Retinal pigment epithelial cell (primary cell): ENCODE measurements at places on chromosomes 2 and 18.

DNA sequence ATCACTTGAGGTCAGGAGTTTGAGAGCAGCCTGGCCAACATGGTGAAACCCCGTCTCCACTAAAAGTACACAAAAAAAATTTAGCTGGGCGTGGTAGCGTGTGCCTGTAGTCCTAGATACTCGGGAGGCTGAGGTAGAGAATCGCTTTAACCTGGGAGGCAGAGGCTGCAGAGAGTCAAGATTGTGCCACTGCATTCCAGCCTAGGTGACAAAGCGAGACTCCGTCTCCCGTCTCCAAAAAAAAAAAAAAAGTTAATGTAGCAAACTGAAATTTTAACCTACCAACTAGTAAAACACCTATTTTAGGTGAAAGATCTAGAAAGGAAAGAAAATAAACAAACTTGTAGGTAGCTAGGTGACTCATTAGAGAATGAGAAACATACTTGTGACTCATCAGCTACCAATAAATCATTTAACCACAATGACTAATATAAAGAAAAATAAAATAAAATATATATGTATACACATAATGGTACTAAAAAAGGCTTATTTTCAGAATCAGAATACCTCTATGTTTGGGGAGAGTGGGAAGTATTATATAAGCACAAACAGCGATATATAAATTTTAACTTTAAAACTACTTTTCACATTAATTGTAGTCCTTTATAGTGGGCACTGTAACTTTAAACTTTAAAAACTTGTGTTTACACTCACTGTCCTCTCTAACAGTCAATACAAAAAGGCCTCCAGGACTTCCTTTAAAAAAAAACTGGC is 36.6 kb downstream of the DARS1 start:
- no peak for DNase-seq

DNA sequence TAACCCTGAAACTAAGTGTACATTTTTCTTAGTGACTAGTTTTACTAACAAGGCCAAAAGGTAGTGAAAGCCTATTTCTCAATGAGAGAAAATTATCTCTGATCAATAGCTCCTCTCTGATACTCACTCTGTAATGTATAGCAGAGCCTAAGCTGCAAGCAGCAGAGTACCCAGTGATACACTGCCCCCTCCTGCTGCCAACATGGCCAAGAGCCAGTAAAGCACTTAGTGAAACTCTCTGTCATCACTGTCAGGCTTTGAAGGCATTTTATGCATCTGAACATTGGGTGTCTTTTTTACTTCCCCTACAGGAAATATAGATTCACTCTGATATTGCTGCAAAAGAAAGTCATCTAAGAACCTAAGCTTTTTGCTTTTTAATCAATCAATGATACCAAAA is 784.1 kb upstream of the CDH7 start:
- no peak for DNase-seq

GRCh38 chr2:147173189-147173581 is 671.6 kb upstream of the ACVR2A start:
- DNase-seq: no peak

GRCh38 chr2:72893594-72894319 is 6.5 kb downstream of the SPR start:
- no peak for DNase-seq

DNA sequence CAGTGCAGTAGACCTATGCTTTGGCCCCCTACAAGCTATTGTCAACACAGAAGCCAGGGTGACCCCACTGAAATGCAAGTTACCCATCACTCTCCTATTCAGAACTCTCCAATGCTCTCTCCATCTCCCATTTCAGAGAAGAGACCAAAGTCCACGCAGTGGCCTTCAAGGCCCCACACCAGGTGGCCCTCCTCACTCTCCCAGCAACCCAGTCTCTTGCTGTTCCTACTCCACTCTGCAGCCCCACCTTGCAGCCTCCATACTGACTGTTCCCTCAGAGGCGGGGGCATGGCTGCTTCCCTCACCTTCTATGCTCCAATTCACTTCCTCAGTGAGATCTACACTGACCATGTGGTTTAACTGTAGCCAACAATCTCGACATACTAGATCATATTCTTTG is 313.3 kb downstream of the CELF4 start:
- DNase-seq: no peak

DNA sequence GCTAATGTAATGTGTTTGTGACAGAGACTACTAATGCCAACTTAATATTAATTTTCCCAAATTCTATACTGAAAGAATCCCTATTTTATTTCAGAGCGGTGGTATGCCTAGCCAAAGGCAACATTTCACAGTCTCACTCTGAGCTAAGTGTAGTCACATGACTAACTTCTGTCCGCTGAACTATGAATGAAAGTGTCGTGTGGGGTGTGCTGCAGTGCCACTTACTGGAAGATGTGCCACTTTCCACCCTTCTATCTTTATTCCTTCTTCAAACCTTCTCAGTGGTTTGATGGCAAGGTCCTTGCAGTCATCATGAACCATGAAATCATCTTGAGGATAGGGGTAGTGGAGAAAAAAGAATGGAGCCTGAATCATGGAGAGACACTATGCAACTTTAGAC is 47.3 kb upstream of the C1D start:
- DNase-seq: no peak

GRCh38 chr2:66109419-66109818 is 325.5 kb upstream of the MEIS1 start:
- no peak for DNase-seq

GRCh38 chr18:29753379-29753778 is 1289.2 kb downstream of the DSC3 start:
- DNase-seq: no peak

DNA sequence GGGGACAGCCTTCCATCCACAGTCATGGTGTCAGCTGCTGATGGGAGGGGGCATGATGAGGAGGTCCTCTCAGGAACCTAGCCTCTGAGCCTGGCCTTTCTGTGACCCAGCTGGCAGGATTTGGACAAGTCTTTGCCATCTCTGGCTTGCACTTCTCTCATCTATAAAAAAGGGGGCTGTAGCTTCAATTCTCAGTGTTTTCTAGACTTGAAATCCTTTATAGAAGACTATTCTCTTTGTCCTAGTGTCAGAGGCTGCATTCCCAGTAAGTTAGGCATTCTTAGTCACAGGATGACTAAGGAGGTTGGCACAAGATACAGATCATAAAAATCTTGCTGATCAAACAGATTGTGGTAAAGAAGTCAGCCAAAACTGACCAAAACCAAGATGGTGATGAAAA is 958.5 kb downstream of the CNTNAP5 start:
- DNase-seq: no peak

DNA sequence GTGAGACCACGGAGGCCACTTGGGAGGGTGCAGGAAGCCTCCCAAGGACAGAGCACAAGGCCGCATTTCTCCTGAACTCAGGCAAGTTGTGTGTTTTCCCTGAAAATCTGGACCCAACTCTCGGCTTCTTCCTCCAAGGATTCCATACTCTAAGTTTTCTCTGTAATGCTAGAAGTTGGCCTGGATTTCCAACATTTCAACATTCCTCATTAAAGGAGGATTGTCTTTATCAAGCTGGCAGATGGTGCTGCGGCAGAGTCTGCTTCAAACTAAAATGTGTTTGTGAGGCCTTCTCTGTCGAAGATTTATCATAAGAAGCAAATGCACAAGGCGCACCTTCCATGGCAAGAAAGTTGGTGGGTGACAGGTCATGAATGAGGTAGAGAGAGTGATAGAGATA is 94.4 kb upstream of the SATB2 start:
- DNase-seq: no peak

DNA sequence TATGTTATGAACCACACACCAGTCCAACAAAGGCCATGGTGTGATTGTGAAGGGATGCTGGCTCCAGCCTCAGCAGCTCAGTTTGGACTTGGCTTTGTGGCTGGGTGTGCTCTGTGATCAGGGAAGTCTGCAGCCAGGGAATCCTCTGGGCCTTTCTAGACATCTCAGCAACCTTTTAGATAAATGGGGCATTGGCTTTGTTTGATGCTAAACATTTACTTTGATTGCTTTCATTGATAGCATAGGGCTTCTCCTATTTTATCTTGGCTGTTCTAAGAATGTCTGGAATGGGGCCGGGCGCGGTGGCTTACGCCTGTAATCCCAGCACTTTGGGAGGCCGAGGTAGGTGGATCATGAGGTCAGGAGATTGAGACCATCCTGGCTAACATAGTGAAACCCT is 104.5 kb downstream of the VAPA start:
- no peak for DNase-seq

DNA sequence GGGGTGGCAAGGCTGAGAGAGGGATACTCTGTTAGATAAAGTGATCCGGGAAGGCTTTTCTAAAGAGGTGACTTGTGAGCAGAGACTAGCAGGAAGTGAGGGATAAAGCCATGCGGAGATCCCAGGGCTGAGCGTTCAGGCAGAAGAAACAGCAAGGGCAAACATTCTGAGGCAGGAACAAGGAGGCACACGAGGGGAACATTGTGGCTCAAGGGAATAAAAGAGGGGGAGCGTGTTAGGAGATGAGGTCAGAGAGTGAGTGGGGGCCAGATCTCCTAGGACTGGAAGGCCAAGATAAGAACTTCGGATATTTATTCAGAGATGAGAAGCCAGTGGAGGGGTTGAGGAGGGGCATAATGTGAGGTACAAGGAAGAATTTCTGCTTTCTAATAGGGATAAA is 67.1 kb downstream of the ACTR2 start:
- no peak for DNase-seq

DNA sequence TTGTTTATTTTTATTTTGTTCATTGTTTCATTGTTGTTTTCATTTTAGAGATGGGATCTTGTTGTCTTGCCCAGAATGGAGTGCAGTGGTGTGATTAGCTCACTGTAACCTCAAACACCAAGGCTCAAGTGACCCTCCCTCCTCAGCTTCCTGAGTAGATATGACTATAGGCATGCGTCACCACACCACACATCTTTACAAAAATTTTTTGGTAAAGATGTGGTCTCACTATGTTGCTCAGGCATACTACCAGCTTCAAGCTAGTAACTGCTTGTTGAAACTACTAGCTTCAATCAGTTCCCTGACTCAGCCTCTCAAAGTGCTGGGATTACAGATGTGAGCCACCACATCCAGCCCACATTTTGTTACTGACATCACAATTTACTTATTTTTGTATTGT is 14.8 kb downstream of the FAM237A start:
- DNase-seq: no peak

GRCh38 chr18:45828917-45829811 is 3.7 kb downstream of the SIGLEC15 start:
- DNase-seq: no peak

GRCh38 chr2:48377646-48378045 is 152.3 kb upstream of the STON1 start:
- no peak for DNase-seq

GRCh38 chr2:12858786-12859185 is 142.1 kb downstream of the TRIB2 start:
- no peak for DNase-seq

DNA sequence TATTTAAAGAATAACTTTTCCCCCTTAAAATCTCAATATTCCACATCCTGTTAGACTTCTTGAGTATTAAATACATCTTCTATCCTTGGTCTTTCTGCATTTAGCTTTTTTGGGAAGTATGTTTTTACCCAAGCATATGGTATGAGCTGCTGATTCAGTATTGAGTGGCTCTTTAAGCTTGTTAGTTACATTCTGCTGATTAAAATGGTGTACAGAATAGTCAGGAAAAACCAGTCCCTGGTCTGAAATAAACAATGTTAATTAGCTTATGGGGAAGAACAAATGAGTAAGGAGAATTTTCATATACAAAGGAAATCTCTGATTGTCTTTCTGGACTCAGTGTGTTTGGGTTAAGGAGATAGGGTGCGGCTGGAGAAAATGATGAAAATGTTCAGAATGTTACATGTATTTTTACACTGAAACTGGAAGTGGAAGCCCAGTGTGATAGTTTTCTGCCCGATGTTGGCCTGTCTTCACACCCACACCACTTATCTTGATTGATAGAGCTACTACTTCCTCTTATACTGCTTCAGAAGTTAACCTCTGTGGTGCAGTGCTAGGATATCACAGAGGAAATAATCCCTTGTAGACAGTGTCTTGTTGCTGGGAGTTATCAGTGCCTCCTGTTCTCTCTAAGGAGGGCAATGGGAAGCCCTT is 84.0 kb downstream of the MSH2 start:
- DNase-seq: no peak

GRCh38 chr2:83186105-83186760 is 1272.8 kb downstream of the SUCLG1 start:
- no peak for DNase-seq

- DNase-seq: no peak
Measured at GRCh38 chr2:242051463-242051862, 181.9 kb downstream of the RTP5 start.

- DNase-seq: no peak
Measured at GRCh38 chr18:65093346-65093745, 657.5 kb upstream of the CDH7 start.

GRCh38 chr2:75356865-75357264 is 157.5 kb upstream of the TACR1 start:
- no peak for DNase-seq

GRCh38 chr2:56898986-56899385 is 715.2 kb downstream of the CCDC85A start:
- DNase-seq: no peak

GRCh38 chr2:231710799-231711676 is 2.7 kb downstream of the PTMA start:
- DNase-seq: no peak

DNA sequence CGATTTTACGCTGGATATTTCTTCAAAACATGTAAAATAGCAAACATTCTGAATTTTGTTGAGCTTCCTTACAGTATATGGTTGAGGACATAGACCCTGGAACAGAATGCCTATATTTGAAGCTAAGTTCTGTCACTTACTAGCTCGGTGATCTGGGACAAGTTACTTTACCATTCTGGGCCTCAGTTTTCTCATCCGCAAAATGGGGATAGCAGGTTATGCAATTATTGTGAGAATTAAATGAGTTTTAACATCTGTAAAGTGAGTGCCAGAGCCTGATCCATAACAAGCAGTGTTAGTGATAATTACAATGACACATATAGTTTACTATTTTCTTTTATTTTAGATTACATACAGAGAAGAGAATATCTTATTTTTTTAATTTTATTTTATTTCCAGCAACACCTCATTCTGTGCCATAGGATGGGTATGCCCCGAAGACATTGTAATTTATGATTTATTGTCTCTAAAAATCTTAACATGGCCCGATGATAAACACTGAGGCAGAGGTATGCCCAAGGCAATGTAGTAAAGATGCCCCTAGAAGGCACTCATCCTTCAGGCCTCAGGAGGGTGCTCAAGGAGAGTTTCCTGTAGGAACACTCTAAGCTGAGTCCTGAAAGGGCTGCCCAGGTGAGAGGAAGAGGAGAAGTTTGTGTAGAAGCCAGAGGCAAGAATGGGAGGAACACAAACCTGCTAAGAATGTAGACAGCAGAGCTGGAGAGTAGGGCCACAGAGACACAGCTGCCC is 250.9 kb downstream of the BCL11A start:
- no peak for DNase-seq
